Activated CD4-positive, alpha-beta T cell treated with anti-CD3 and anti-CD28 coated beads, Interleukin-2, amount 10 ng/mL, durations not matched to agents 7 days and 5 days (primary cell): ENCODE measurements at places on chromosomes 3 and 15.
A peak's percentile ranks its signal among the peaks of the same experiment; 100 is the strongest.

DNA sequence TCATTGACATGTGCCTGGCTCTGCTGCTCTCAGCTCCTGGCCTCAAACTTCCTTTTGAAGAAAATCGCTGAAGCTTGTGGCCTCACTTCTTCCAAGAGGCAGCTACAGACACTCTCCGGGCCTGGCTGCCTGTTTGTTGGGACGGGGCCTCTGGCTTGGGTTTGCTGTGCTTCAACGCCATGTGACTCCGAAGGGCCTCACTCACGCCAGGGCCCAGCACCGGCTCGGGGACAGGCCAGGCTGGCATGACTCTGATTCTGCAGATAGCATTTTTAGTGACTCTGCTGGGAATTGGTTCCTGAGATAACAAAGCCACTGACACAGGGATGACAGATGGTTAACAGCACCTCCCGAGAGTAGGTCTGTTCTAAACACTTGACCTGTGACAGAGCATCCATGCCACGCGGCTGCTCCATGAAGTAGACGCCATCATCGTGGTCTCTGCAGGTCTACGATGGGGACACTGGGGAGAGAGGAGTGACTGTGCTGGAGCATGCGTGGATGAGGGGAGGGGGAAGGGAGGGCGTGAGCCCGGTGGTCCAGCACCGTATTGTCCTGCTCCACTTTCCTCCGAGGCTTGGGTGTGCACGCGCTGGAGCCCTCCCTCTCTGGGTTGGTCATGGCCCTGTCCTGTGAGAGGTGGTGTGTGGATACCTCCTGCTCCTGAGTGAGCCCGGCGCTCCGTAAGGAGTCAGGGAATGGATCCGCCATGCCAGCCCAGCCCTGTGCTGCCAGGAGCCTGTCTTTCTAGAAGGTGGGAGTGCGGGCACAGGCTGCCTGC lies 133.6 kb downstream of the TJP1 start:
- no peak for DNase-seq

GRCh38 chr3:108818404-108818803 lies 4.2 kb upstream of the TRAT1 start:
- DNase-seq, result peak; percentile 82

- DNase-seq, result no peak
Measured at GRCh38 chr3:153649286-153649839, 471.8 kb upstream of the ARHGEF26 start.

- peak; percentile 67 for DNase-seq
Measured at GRCh38 chr3:48273594-48274211, 32.8 kb downstream of the ZNF589 start.

DNA sequence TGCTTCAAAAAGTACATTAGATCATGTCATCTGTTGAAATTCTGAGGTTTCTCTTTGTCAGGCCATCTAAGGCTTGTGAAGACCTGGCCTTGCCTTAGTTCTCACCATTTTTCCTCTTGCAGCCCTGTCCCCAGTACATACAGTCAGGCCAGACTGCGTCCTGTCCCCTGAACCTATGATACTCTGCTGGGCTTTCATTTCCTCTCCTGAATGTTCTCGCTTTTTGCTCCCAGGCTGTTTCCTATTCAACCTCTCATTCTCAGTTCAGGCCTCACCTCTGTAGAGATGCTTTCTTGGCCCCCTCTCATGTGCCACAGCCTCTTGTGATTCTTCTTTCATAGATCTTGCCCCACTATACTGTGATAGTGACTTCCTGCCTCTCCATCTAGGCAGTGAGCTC lies 648.8 kb upstream of the KCNMB2 start:
- DNase-seq, result no peak

GRCh38 chr3:8524249-8524648 lies 22.6 kb downstream of the LMCD1 start:
- no peak for DNase-seq

DNA sequence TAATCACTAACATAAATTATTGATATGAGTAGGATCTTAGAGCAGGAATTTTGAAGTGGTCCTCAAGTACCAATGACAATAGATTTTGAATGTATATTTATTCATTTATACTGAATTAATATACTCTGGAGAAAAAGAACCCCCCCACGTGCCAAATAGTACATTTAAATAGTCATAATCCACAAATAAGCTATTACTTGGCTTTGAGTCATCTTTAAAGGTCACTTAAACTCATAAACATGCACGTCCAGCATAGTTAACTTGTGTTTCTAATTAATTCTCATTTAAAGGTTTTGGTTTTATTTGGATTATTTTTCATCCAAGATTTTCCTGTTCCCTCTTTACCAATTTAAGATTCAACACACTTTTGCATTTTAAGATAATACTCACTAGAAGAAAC lies 35.1 kb downstream of the FGF7 start:
- DNase-seq, result no peak

- no peak for DNase-seq
Measured at GRCh38 chr3:53101956-53102355, 28.3 kb downstream of the RFT1 start.

GRCh38 chr3:97996988-97997387 lies 24.8 kb upstream of the RIOX2 start:
- no peak for DNase-seq

DNA sequence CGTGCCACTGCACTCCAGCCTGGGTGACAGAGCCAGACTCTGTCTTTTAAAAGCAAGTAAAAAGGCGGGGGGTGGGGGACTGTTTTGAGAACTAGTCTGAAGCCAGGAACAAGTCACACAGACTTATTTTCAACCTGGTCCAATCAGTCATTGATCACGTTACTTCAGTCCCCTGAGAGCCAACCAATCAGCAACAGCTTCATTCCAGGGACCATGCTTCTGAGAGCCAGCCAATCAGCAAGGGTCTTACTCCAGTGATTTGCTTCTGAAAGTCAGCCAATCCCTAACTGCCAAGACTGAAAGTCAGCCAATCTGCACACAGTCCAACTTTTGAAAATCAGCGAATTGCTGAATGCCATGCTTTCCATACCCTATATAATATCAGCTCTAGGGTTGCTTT lies 48.6 kb upstream of the C15orf39 start:
- peak; percentile 22 for DNase-seq

- peak; percentile 37 for DNase-seq
Measured at GRCh38 chr3:143119974-143120715, 574 bp downstream of the CHST2 start.

DNA sequence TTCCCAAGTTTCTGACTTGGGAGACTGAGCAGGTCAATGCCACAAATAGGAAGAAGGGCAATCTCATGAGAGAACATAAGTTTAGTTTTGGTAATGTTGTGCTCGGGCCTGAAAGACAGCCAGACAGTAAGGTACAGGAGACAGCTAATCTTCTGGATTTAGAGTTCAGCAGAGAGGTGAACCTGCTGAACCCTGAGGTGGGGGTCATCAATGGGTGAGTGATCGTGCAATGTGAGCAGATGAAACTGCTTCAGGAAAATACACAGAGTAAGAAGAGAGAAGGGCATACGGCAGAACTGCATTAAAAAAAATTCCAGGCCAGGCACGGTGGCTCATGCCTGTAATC lies 23.3 kb downstream of the RUBCN start:
- DNase-seq, result no peak

- DNase-seq, result no peak
Measured at GRCh38 chr3:113245761-113246161, 34.4 kb downstream of the BOC start.
